CD4-positive, alpha-beta T cell treated with Interleukin-12 subunit alpha and Interleukin-12 subunit beta, for 1 hour (primary cell): ENCODE measurements at places on chromosomes 7 and 10.

GRCh38 chr10:103808780-103809179 is 46.6 kb downstream of the SH3PXD2A start:
- DNase-seq, result no peak

- no peak for DNase-seq
Observed at GRCh38 chr7:44108768-44109750, 4.9 kb downstream of the AEBP1 start.

GRCh38 chr10:127142136-127142535 is 54.3 kb downstream of the INSYN2A start:
- no peak for DNase-seq

GRCh38 chr7:33643530-33643929 is 261.8 kb upstream of the BMPER start:
- no peak for DNase-seq

- no peak for DNase-seq
Observed at GRCh38 chr7:118573085-118573484, 348.6 kb downstream of the ANKRD7 start.

DNA sequence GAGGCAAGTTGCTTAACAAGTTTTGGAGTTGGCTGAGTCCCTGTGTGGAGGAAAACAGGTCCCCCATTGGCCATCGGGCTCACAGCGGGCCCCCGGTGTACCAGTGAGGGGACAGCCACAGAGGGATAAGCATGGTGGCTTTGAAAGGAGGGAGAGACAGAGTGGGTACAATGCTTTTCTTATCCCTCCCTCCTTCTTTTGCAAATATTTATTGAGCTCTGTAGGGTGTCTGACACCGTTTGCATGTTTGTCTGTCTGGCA is 2.8 kb downstream of the HTRA1 start:
- DNase-seq, result no peak

GRCh38 chr7:21412957-21413356 is 14.9 kb upstream of the SP4 start:
- DNase-seq, result no peak

DNA sequence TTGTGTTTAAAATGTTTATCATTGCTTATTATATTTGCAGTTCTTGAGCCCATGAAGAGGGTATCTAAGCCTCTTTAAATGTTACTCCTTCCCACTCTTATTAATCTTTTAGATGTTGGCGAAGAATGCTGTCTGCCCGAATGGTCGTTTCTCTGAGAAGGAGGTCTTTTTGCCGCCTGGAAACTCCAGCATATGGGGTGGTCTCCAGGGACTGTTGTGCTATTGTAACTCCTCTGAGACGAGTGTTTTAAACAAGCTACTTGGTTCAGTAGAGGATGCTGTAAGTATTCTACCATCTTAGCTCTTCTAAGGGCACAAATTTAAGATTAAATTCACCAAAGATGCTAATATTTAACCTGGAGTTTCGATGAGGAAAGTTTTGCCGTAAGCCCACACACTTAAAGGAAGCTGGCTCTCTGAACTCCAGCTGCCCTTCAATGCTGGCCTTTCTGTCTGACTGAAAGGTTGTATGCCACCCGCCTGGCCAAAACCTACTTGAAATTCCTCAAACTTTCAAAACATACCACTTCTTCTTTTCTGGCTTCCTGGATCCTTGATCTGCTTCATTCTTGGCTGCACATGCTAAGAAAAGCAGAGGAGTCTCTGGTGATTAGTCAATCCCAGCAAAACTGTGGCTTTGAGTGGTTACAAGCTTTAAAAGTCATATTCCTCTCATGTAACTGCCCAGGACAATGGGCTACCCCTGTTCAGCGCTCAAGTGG is 74.7 kb downstream of the ABCA13 start:
- no peak for DNase-seq

GRCh38 chr7:39631736-39632308 is 8.4 kb downstream of the RALA start:
- DNase-seq, result no peak

DNA sequence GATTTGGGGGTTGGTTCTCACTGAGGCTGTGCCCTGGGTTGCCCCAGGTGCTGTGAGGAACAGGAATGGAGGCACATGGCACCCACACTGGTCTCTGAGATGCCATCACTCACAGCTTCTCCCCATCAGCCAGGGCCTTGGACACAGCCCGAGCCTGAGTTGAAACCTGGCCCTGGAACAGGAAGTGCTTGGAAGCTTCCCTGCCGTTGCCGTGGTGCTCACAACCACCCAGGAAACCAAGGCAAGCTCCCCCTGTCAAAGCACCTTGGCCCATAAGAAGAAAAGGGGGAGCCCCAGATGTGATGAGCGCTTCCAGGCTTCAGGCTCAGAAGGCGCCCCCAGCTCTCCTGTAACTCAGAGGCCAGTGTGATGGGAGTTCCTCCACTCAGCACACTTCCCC is at the start of gene BTBD16:
TSS of gene BTBD16 (plus strand) at position 221 of the 400 bp plus-strand sequence. CDS start 3,786 bp downstream, outside the sequence.
- DNase-seq, result no peak

DNA sequence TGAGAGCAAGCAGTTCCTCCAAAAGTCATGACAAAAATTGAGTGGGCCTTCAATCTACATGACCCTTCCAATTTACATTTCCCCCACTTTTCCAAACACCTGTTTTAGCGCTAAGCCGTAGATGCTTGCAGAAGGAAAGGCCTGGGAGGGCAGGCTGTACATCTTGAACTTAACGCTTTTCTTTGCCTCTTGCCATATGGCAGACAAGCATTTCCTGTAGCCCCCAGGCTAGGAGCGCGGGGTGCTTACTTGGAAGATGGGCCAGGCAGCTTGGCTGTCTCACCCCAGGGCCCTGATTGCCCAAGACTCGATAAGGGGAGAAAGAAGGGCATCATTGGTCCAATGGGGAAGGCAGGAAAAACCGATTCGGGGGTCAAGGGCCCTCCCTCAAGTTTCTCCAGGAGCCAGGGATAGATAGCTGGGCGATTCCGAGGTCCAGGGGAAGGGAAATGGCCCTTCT is 1.8 kb downstream of the HOXA10 start:
- DNase-seq, result no peak

- DNase-seq, result no peak
Observed at GRCh38 chr10:106513352-106513771, 651.1 kb downstream of the SORCS1 start.

- DNase-seq, result no peak
Observed at GRCh38 chr10:125157505-125157904, 2.9 kb downstream of the CTBP2 start.

- no peak for DNase-seq
Observed at GRCh38 chr10:4586776-4587175, 239.2 kb upstream of the AKR1E2 start.

DNA sequence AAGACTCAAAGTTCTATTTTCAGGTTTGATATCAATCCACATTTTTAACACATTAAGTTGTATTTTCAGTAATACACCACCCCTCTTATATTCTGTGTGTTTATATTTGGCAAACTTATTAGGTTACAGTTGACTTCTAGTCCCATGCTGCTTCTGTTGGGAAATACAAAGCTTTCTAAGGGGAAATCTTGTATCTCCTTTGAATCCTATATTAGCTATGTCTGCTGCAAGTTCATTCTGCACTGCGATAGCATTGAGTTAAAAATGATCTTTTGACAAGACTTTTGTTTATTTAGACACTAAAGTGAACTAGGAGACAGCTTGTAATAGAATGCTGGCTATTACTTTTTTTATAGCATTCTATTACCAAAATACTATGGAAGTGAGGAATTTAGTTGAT is 625.1 kb upstream of the ANKRD30A start:
- DNase-seq, result no peak

- DNase-seq, result no peak
Observed at GRCh38 chr10:78905957-78906308, 162.8 kb upstream of the ZMIZ1 start.

DNA sequence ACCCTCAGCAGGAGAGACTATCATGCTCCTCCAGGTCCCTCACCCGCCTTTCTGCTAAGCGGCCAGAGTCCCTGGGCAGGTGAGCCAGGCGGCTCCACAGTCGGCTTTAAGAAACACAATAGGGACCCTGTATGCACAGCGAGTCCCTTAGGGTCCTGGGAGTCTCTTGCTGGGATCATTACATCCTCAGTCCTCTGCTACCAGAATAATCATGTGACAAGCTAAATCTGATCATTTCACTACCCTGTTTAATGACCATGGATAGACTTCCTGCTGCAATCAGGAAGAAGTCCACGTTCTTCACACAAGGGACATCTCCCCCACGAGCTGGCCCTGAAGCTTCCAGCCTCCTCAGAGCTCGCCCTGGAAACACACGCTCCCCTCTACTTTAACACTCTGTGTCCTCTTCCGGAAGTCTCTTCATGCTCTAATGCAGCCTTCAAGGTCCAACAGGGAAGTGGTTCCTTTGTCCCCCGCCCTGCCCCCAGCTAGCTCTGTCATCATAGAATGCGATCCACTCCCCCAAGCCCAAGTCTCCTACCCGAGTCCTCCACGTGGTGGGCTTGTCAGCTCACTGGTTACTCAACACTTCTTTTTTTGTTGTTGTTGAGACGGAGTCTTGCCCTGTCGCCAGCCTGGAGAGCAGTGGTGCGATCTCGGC is 101.5 kb downstream of the RNF216 start:
- DNase-seq, result no peak

DNA sequence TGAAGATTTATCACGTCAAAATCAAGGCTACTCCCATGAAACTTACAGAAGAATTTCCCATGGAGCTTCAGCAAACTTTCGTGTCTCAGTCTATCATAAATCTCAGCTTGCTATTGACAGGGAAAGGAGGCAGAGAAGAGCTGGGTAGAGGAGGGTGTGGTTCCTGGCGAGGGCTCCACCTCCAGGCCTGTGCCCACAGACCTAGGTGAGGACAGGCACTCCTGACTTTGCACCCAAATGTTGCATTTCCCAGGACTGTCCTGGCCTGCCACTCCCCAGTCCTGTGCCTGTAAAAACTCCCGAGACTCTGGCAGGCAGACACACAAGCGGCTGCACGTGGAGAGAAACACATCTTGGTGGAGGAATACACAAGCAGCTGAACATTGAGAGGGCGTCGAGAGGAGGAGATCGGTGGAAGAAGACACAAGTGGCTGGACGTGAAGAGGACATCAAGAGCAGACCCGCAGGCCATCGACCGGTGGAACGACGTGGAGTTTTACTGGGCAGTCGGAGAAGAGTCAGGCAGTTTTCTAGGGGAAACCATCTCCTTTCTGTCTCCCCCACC is 145.1 kb downstream of the CTNNA3 start:
- DNase-seq, result no peak

DNA sequence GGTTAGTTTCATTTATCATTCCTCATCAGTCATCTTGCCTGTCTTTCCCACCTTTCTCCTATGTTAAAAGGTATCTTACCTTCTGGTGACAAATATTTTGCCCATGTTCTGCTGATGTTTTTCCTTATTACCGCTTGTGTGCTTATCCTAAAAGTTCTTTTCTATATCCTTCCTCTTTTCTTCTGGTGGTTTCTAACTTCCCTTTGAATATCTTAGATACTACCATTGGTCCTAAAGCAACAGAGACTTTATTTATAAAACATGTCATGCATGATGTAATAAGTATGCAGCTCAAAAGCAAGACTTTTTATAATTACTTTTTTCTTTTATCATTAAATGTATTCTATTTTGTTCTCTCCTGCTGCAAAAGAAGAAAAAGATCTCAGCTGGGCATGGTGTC is 24.8 kb downstream of the TBC1D12 start:
- no peak for DNase-seq

DNA sequence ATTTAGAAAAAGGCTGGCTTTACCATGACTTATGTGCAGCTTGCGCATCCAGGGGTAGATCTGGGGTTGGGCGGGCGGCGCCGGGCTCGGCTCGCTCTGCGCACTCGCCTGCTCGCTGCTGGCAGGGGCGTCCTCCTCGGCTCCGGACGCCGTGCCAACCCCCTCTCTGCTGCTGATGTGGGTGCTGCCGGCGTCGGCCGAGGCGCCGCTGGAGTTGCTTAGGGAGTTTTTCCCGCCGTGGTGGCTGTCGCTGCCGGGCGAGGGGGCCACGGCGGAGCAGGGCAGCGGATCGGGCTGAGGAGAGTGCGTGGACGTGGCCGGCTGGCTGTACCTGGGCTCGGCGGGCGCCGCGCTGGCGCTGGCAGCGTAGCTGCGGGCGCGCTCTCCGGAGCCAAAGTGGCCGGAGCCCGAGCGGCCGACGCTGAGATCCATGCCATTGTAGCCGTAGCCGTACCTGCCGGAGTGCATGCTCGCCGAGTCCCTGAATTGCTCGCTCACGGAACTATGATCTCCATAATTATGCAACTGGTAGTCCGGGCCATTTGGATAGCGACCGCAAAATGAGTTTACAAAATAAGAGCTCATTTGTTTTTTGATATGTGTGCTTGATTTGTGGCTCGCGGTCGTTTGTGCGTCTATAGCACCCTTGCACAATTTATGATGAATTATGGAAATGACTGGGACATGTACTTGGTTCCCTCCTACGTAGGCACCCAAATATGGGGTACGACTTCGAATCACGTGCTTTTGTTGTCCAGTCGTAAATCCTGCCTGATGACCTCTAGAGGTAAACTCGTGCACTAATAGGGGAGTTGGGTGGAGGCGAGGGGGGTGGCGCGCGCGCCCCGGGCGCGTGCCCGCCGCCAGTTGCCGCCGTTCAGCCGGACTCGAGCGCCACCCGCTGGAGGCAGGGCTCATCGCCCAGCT is at the start of gene HOXA5:
TSS of gene HOXA5 (minus strand) at position 659 of the 927 bp plus-strand sequence. CDS start at position 585, 74 bp downstream.
- DNase-seq, result no peak

GRCh38 chr10:126012485-126012884 is 116.1 kb downstream of the FANK1 start:
- DNase-seq, result no peak

- no peak for DNase-seq
Observed at GRCh38 chr7:35359423-35359822, 105.5 kb upstream of the TBX20 start.

DNA sequence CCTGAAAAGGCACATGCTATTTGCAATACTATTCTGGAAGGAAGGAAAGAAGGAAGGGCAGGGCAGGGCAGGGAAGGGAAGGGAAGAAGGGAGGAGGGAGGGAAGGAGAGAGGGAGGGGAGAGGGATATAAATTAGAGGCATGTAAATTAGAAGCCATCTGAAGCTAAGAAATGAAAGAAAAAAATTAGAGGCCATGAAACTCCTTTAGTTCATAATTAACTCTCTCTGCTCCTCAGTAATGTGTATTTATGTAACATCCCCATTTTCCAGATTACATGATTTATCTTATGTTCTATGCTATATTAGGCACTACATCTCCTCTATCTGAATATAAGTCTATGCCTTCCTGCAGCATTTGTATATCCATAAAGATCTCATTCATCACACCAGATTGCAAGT is 12.7 kb upstream of the JCAD start:
- no peak for DNase-seq

- no peak for DNase-seq
Observed at GRCh38 chr7:2169923-2170575, 62.7 kb downstream of the MAD1L1 start.

DNA sequence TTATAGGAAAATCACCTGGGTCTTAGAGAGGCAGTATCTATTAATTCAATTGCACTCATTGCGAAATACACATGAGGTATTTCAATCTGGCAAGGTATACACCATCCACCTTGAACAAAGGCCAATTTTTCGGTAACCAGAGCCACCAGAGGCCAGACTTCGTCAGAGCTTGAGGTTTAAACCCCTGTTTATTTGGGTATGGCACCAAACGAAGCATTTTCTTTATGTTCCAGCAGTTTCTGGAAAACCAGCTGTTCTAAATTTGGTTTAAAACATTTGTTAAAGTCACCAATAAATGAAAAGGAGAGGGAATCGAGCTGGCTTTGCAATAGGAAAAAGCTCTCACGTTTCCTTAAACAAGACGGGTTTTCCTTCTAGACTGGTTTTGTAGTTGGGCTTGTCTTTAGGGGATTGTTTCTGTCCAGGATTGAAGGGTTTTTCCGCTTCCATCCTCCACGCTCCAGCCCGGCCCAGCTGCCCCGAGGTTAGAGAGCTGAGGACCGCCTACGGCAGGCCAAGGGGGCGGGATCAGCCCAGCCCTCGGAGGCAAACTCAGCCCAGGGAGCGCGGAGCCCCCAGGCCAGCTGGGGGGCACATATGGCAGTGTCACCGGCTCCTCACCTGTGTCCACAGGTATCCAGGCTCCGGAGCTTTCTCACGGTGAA is 539.4 kb upstream of the MGMT start:
- DNase-seq, result no peak
